GM12891 (cell line): ENCODE measurements at places on chromosomes 4 and X.

GRCh38 chrX:15616531-15616930 is 15.8 kb upstream of the ACE2 start:
- no peak for DNase-seq

DNA sequence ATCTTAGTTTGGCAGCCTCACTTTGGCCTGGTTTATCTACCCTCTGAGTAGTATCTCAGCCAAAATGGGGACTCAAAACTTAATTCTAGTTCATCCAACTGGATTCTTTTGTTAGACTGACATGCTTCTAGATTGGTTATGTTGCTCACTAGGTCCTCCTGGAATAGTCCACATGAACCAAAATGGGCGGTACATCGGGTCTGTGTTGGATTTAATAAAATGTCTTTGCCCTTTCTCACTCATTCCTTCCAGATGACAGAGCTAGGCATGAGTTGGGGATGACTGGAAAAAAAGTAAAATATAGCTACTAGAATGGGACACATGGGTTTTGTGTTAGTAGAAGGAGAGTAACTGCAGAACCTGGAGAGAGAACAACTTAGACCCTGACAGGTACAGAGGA is 247.9 kb downstream of the CCSER1 start:
- DNase-seq = no peak

- DNase-seq = no peak
These were observed 376.2 kb downstream of the PCDH18 start for GRCh38 chr4:137156054-137156453.

DNA sequence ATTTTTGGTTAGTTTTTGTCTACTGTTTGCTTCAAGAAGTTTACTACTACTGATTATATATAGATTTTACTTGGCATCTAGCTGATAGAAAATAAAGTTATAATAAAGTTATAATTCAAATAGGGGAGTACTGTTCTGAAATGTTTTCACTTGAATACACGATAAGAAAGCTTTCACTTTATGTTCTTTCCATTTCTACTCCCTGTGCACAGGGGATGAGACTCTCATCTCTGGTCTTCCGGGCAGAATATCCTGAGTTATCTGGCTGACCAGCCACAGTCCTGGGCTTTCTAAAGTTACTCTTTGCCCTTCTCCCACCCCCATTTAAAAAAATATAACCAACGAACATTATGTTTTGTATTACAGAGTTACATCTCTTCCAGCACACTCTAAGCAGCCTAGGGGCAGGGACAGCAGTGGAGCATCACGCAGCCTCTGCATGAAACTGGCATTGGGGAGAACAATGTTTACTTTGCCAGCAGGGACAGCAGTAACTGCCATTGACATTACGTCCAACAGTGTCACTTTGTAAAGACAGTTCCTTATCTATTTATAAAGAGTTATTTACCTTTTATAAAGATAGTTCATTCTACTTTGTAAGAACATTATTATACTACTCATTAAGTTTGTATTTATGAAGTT is 64.3 kb downstream of the METTL14 start:
- no peak for DNase-seq

DNA sequence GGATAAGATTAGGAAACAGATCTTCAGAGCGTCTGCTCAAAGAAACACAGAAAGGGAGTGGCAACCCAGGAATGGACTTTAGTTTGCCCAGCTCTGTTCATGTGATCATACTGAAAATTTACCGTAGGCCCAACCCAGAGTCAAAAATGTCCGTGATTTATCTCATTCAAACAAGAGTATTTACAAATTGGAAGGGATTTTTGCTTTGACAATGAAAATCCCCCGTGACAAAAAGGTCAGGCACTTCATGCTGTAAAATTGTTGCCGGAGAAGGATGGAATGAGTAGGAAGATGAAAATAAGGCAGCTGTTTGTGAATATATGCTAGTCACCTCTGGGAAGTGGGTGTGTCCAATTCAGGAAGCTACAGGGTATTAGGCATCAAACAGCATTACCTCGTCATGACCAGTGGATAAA is 1.2 kb downstream of the SULT1B1 start:
- no peak for DNase-seq

- DNase-seq = no peak
These were observed 470.9 kb upstream of the ADGRL3 start for GRCh38 chr4:60729194-60729593.

GRCh38 chr4:20589436-20589835 is 110.8 kb upstream of the PACRGL start:
- no peak for DNase-seq

DNA sequence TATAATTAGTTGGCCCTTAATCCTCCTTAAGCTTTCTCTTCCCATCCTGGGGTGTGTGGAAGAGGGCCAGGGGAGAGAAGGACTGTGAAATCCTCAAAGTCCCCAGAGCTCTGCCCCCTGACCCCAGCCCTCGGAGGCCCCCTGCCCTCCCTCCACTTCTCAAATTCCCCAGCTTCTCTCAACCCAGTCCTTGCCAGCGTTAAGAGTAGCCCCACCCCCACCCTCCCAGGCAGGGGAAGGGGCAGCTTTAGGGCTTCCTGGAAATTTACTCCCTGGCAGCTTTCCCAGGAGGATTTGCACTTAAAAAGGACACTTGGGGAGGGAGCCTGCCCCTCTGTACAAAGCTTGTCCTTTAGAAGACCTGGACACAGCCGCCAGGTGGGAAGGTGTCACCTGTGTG is 11.8 kb upstream of the CD40LG start:
- no peak for DNase-seq

GRCh38 chr4:138103597-138104283 is 138.4 kb downstream of the SLC7A11 start:
- no peak for DNase-seq

- no peak for DNase-seq
These were observed 62.9 kb downstream of the RHOXF2B start for GRCh38 chrX:120014354-120015130.

DNA sequence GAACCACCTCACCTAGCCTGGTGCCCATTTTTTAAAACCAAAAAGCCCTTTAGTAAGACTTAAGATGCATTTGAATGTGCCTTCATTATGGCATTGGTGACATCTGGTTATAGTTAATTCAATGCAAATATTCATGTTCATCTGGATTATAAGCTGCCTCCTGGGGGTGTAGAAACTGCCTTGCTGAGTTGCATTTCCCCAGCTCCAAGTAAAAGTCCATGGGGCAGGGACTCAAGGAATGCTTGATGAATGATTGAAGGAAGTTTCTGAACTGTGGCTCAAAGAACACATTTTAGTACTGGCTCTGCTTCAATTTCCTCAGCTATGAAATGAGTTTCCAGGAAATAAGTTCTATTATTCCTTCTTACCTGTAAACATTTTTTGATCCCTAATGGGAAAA is 18.5 kb upstream of the RBM47 start:
- no peak for DNase-seq

DNA sequence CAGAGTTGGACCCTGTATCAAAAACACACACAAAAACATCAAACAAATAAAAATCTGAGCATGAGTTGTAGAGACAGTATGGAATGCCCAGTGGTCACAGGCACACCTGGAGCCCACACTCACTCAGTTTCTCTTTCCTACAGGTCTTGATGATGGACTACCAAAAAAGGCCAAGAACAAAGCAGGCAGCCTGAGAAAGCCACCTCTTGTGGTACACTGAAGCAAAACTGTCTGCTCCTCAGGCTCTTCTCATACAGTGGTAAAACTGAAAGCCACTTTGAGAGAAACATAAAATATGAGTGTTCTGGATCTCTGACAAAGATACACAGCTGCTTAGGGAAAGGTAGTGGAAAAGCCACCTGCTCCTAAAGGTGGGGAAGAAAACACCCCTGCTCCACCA is 1206.9 kb downstream of the FSTL5 start:
- no peak for DNase-seq

DNA sequence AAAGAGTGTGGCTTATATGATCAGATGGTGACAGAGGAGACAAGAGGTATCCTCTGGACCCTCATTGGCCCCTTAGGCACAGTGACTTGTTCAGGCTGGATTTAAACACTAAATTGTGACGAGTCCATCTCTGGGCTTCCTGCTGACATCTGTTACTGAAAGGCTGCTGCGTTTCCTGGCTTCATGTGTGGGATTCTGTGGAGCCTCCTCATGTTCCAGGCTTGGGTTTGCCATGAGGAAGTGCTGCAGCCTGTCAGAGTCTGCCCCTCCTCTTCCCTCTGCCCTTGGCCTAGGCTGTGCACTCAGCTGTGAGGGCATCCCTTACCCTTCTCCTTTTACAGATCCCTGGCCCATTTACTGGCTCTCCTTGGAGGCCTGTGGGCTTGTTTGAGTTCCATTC is 159.1 kb upstream of the TTC29 start:
- DNase-seq = no peak

DNA sequence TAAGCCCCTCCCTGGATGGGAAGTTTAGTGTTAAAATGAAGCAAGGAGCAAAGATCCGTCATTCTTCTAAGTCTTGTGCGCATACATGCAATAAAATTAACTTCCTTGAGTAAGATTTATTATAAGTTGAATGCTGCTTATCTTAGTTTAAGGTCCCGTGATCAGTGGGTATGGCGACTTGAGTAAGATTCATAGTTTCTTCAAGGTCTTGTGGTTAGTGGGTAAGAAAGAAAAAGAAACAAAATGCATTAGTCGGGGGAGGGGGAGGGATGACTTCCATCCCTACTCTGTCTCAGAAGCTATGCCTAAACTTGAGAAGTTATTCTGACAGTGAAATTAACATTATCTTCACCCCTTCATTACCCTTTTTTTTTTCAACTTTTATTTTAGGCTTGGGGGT is 127.3 kb upstream of the MAGEB16 start:
- DNase-seq = no peak
